ENCODE measurements at places on chromosomes 4 and X.
A peak's percentile ranks its signal among the peaks of the same experiment; 100 is the strongest.

GRCh38 chrX:71420686-71421085 lies 54.5 kb downstream of the TAF1 start:
- DNase-seq: no peak

DNA sequence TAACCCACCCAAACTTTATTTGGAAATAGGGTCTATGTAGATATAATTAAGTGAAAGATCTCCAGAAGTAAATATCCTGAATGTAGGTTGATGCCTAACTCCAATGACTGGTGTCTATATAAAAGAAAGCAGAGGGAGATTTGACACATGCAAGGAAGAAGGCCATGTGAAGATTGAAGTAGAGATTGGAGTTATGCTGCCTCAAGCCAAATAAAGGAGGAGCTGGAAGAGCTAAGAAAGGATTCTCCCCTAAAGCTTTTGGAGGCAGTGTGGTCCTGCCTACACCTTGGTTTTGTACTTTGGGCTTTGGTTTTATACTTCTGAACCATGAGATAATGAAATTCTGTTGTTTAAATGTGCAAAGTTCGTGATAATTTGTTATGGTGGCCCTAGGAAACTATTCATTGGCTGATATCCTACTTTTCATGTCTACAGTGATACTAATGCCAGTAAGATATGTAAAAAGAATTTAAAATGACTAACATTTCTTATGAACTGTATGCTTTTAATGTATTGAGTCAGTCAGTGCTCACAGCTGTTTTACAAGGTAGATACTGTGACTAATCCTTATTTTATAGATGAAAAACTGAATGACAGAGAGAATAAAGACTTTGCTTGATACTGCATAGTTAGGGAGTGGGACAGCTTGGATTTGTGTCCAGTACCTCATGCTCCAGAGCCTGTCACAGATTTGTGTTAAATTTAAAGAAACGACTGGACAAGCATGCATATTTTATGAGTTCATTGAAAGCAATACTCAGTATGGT lies 5.9 kb upstream of the RAB40AL start:
- no peak for DNase-seq

DNA sequence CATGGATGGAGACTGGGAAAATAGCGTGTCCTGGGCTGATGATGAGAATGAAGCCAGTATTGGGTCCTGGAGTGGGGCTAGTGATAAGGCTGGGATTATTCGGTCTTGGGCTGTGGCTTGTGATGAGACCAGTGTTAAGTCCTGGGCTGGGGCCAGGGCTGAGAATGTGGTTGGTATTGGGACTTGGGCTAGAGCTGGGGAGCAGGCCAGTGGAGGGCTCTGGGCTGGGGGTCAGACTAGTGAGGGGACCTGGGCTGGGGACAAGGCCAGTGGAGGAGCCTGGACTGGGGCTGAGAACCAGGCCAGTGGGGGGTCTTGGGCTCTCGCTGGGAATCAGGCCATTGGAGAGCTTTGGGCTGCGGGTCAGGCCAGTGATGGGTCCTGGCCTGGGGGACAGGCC lies 6.7 kb downstream of the ARMCX4 start:
- no peak for DNase-seq

DNA sequence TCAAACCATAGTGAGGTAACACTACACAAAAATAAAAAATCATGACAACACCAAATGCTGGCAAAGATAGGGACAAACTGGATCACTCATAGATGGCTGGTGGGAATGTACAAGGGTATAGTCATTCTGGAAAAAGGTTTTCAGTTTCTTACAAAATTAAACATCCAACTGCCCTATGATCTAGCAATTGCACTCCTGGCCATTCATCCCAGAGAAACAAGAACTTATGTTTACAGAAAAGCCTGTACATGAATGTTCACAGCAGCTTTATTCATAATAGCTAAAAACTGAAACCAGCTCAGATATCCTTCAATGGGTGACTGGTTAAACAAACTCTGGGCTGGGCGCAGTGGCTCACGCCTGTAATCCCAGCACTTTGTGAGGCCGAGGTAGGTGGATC lies 43.3 kb downstream of the NYX start:
- no peak for DNase-seq

DNA sequence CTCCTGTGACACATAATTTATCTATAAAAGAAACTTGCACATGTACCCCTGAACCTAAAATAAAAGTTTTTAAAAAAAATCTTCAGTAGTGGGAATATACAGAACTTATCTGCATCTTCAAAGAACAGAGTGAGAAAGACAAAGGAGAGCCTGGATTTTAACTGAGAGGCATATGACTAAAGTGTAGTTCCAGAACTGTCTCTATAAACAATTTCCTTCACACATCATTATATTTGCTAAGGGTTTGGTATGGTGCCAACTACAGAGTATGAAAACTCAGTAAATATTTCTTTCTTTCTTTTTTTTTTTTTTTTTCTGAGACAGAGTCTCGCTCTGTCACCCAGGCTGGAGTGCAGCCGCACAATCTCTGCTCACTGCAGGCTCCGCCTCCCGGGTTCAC lies 49.9 kb upstream of the NFKB1 start:
- DNase-seq: no peak

DNA sequence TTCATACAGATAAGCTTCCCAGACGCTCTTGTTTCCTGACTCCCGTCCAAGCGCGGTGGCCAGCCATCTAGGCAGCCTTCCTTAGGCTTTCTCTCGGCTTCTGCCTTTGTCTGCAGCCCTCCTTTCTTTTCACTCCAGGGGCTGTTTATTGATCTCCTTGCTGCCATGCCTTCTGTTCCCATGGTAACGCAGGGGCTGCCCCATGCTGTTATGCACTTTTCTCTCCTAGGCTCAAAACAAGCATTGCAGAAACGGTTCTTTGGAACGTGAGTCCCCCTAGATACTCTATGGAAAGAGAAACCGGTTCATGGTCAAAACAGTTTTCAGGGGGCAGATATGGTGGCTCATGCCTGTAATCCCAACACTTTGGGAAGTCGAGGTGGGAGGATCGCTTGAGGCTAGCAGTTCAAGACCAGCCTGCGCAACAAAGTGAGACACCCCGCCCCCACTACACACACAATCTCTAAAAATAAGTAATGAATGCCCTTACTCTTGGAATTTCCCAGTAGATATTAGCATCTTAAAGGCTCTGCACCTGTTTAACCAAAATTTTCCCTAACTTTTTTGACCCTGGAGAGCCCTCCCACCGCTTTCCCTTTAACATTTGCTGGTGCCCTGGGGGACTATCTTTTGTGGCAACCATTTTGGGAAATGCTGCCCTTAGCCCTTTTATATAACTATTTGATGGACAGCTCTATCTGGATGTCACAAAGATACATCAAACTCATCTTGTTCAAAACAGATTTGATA lies 53.9 kb upstream of the ZNF157 start:
- DNase-seq: no peak

GRCh38 chr4:3328814-3329663 lies 36.2 kb downstream of the RGS12 start:
- DNase-seq: no peak

GRCh38 chrX:70755850-70756249 lies 152.7 kb downstream of the TEX11 start:
- DNase-seq: peak; percentile 45

DNA sequence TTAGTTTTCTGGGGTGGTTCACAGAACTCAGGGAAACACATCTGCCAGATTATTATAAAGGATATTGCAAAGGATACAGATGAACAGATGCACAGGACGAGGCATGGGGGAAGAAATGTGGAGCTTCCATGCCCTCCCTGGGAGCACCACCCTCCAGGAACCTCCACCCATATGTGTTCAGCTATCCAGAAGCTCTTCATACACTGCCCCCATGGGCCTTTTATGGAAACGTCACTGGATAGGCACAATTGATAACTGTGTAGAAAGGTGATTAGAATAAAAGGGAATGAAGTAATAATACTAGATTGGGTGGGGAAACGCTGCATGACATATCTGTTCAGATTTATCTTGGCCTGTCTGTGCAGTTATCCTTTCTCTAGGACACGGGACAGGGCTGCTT lies 357.9 kb downstream of the HS3ST1 start:
- no peak for DNase-seq

DNA sequence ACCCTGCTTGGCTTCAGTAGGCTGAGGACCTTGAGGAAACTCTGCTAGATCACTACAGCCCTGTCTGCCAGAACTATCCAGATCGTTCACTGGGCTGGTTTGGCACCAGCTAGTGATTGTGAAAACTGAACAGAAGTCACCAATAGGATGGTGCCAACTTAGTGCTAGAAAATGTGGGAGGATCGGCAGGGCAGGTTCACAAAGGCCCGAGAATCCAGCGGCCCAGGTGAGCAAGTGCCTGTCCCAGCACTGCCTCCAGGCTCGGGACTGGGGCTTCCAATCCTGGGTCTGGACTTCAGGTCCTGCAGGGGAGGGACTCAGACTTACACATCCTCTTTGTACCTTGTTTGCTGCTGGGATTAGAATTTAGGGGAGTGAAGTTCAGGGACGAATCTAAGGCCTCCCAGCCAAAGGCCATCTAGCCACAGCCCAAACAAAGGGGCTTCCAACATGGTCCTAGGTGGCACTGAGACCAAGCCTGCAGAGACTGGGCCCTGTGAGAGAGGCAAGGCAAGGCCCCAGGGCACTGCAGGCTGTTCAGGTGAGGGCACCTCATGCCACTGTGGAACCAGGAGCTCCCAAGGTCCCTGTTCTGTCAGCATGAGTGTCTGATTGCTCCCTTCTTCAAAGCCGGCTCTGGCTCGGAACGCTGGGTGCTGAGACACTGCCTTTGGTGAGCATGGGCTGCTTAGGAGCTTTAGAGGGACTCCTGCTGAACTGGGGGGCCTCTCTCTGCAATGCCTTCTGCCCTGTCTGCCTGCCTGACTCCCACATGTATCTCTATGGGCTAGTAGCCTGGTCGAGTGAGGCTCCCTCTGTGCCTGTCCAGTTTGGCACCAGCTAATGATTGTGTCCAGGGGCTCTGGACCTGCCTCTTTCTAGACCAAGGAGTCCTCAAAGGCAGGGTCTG lies 20.7 kb upstream of the ZNF185 start:
- DNase-seq: no peak

DNA sequence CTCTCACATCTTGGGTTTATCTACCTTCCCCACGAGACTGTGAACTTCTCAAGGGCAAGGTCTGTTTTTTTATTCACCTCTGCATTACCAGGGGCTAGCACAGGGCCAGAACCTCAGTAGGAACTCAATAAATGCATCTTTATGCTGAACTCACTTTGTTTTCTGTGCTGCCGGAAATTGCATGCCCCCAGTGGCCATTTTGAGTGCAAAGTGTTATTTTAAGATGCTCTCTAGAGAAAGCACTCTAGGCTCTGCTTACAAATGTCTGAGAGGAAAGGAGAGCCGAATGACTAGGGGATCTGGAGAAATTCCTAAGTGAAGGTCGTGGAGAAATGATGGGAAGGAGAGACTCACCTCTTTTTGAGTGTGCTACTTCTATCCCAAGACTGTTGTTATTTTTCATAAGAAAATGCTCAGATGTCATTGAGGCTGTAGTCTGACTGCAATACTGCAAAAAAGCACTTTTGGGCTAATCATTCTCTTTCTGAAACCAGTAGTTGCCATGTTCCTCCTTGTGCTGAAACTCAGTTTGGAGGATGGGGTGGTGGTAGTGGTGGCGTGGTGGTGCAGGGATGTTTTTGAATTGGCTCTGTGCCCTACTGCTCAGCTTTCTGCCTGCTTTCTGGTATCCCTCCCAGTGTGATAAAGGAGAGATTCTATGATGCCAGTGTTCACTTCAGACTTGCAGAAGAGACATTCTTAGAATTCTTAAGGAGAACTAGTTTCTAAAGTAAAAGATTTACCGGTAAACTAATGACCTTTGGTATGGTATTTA lies 41.3 kb downstream of the DOCK11 start:
- DNase-seq: peak; percentile 47

GRCh38 chr4:101711590-101712260 lies 78.8 kb upstream of the BANK1 start:
- DNase-seq: no peak

GRCh38 chr4:132526652-132527051 lies 622.4 kb upstream of the PCDH10 start:
- DNase-seq: no peak

DNA sequence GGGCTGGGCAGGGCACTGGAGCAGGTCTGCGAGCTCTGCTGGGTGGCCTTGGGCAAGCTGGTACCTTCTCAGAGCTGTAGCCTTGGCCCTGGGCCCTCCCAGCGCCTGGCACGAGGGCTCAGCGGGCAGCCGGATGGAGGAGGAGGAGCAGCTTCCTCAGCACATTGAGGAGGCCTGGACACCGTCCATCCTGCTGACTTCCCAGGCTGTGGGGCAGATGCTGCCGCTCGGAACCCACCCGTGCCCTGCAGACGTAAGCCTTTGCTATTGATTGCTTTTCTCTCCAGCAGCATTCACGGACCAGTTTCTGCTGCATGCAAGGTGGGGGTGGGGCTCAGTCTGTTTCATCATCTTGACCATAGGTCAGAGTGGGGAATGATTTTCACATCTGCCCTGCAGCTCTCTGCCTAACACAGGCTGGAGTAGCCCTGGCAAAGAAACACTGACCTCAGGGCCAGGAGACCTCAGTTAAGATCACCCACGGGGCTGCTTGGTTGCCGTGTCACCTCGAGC lies 80.7 kb upstream of the PSAPL1 start:
- no peak for DNase-seq

DNA sequence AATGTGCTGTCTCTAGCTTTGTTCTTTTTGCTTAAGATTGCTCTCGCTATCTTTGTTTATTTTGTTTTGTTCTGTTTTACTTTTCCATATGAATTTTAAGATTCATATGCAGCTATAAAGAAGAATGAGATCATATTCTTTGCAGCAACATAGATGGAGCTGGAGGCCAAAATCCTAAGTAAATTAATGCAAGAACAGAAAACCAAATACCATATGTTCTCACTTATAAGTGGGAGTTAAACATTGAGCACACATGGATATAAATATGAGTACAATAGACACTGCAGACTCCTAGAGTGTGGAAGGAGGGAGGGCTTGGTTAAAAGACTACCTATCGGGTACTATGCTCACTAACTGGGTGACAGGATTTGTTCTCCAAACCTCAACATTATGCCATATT lies 237.8 kb downstream of the TRAM1L1 start:
- no peak for DNase-seq

GRCh38 chrX:72568406-72569092 lies 4.1 kb downstream of the HDAC8 start:
- no peak for DNase-seq

- no peak for DNase-seq
Observed at GRCh38 chr4:138576684-138577083, 334.5 kb upstream of the SLC7A11 start.

- DNase-seq: peak; percentile 66
Observed at GRCh38 chr4:38671592-38671940, 7.6 kb downstream of the KLF3 start.

- DNase-seq: no peak
Observed at GRCh38 chr4:4941751-4942150, 77.5 kb downstream of the CYTL1 start.

DNA sequence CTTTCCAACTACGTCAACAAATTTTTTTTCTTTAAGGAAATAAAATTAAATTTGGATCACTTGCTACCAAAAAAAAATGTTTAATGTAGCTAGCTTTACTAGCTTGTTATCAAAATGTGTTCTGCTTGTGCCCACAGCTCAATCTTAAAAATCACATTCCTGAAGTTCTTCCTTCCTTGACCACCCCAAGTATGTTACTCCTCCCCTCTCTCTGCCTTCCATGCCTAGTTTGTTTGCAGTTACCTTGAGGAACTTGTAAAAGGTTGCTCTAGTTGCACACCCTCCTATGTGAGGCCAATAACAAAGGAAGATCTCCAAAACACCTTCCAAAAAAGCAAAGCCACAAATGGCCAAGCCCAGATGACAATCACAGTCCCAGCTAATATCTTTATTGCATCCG lies 19.6 kb upstream of the TMEM184C start:
- DNase-seq: no peak

GRCh38 chr4:143243041-143243440 lies 58.3 kb downstream of the USP38 start:
- no peak for DNase-seq
